Aorta (tissue), 5 donors: ENCODE measurements at places on chromosomes 1 and 21. TPM values are rescaled to one million over a fixed set of nuclear protein-coding genes. Genes with fewer than 3 reads are reported as not detected.
A peak's percentile ranks its signal among the peaks of the same experiment; 100 is the strongest.

DNA sequence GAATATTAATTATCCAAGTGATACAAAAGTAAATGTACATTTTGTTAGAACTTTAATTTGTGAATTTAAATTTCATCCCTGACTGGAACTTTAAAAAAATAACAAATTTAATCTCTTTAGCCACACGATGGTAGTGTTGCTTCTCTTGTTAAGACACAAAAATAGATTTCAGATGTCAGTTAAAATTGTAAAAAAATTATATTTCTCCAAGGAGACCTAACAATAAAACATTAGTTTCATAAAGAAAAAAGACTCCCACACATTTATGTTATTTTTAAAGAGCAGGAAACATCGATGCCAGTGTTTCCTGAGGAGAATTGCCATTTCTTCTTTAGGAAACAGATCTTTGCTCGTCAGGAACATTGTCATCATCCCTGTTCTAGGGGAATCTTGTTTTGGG is 74.0 kb upstream of the DEPDC1 start:
- H3K27me3 ChIP-seq: no peaks in the 10 kb centered on the region
- H3K4me1 ChIP-seq: peaks cover 2% of the 10 kb centered on the region
- no peaks in the 10 kb centered on the region for H3K36me3 ChIP-seq
- H3K4me3 ChIP-seq: no peak overlapping the region
- no peak overlapping the region for H3K27ac ChIP-seq

DNA sequence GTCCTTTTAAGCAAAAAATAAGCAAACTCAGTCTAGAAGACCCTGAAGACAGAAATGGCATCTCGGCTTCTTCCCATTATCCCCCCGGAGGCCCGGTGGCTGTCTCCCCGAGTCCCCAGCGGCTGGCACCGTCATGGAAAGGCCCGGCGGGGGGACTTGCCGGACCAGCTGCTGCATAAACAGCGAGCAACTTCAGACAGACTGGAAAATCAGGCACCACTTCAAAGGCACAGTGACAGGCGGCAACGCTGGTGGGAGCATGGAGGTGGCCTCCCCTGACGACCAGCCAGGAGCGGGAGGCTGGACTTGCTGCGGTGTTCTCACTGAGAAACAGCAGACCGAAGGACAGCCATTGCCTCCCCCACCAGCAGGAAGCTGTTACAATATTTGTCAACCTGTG is 18.4 kb upstream of the C1QA start:
- no peak for DNase-seq
- no peaks in the 10 kb centered on the region for H3K4me1 ChIP-seq
- H3K4me3 ChIP-seq: no peak overlapping the region
- no peak overlapping the region for H3K27ac ChIP-seq

DNA sequence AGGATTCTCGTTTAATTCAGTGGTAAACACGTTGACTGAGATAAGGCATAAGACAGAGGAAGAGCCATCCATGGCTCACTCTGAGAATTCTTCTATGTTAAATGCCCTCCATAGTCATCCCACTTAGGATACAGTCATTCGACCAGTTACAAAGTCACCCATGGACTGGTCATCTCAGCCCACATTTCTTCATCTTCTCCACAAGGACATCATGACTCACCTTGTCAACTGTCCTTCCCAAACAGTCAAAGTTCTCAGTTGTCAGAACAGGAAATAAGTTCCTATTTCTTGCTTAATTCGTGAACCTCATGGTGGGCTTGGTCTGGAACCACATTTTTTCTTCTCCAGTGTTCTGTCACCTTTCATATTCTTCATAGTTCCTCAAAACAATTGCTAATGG is 133.2 kb downstream of the TGFB2 start:
- no peaks in the 10 kb centered on the region for H3K36me3 ChIP-seq
- H3K27me3 ChIP-seq: no peaks in the 10 kb centered on the region
- H3K27ac ChIP-seq: no peak overlapping the region
- DNase-seq: no peak

DNA sequence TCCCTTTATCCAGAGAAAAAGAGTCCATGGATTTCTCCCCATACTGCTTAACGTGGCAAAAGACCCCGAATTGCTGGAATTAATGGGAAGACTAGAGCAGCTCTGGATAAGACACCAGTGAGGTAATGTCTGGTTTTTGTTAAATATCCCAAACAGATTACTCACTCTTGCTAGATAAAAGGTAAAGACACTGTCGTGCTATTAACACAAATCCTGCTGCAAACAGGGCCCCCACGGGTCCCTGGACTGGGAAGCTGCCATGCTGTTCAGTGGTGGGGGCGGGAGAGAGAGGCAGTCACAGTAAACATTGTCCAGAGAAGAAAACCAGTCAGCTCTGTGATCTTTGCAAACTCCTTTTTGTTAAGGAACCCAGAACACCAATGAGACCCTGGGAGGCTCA is 15.2 kb upstream of the SRP9 start:
- H3K27ac ChIP-seq: peak overlapping the region; percentile 87
- H3K4me3 ChIP-seq: no peak overlapping the region
- H3K36me3 ChIP-seq: no peaks in the 10 kb centered on the region
- H3K4me1 ChIP-seq: no peaks in the 10 kb centered on the region
- no peak for DNase-seq

GRCh38 chr1:12064073-12064969 is 1.2 kb downstream of the TNFRSF8 start:
- H3K36me3 ChIP-seq: no peaks in the 10 kb centered on the region
- H3K4me3 ChIP-seq: no peak overlapping the region
- no peak overlapping the region for H3K27ac ChIP-seq
- no peaks in the 10 kb centered on the region for H3K27me3 ChIP-seq
- H3K4me1 ChIP-seq: no peaks in the 10 kb centered on the region

- no peak overlapping the region for H3K27ac ChIP-seq
- no peaks in the 10 kb centered on the region for H3K27me3 ChIP-seq
- no peaks in the 10 kb centered on the region for H3K36me3 ChIP-seq
- no peak overlapping the region for H3K4me3 ChIP-seq
- H3K4me1 ChIP-seq: no peaks in the 10 kb centered on the region
Observed at GRCh38 chr21:36064085-36064460, 3.7 kb upstream of the SETD4 start.

- H3K4me3 ChIP-seq: no peak overlapping the region
- DNase-seq: no peak
- H3K27me3 ChIP-seq: no peaks in the 10 kb centered on the region
- no peaks in the 10 kb centered on the region for H3K36me3 ChIP-seq
Observed at GRCh38 chr1:164662462-164662861, 103.5 kb downstream of the PBX1 start.

The DIO1 gene
- polyA plus RNA-seq: not detected

The FMO2 gene
- 157 TPM for polyA plus RNA-seq
